Kidney (tissue), 22 donors: ENCODE measurements at places on chromosomes 11 and 22. TPM values are rescaled to one million over a fixed set of nuclear protein-coding genes. Genes with fewer than 3 reads are reported as not detected.

- H3K36me3 ChIP-seq, result no peaks in the 10 kb centered on the region
- no peaks in the 10 kb centered on the region for H3K4me1 ChIP-seq
- no peak overlapping the region for H3K4me3 ChIP-seq
- DNase-seq, result no peak
These were observed 4.1 kb upstream of the ARHGAP20 start for GRCh38 chr11:110716361-110716760.

DNA sequence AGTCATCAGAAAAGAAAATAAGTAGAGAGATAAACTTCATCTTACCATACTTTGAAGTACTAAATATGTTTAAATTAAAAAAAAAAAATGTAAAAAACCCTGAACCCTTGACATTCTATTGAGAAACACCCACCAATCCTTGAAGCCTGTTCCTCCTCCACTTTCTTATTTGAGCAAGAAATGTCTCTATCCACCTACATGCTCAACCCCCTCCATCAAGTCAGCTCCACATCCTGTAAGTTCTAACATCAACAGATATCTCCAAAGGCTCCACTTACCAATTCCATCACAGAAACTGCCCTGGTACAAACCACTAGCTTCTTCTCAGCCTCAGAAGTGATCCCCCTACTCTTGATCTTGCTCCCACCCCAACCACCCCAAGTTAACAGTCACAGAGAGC, 32.5 kb upstream of the FAT3 start:
- H3K27me3 ChIP-seq, result no peaks in the 10 kb centered on the region
- DNase-seq, result no peak
- no peaks in the 10 kb centered on the region for H3K36me3 ChIP-seq
- H3K4me1 ChIP-seq, result no peaks in the 10 kb centered on the region
- no peak overlapping the region for H3K4me3 ChIP-seq
- H3K27ac ChIP-seq, result no peak overlapping the region

- no peak for DNase-seq
- no peaks in the 10 kb centered on the region for H3K4me1 ChIP-seq
- no peaks in the 10 kb centered on the region for H3K36me3 ChIP-seq
- H3K4me3 ChIP-seq, result no peak overlapping the region
- H3K27me3 ChIP-seq, result no peaks in the 10 kb centered on the region
These were observed 100.0 kb downstream of the ADAMTS15 start for GRCh38 chr11:130548491-130548833.

NXPE1 gene
- 0.25 TPM for total RNA-seq
